Skeletal muscle tissue (tissue), 5 donors: ENCODE measurements at places on chromosomes 3 and 15. TPM values are rescaled to one million over a fixed set of nuclear protein-coding genes. Genes with fewer than 3 reads are reported as not detected.

PP2D1 gene
- not detected for total RNA-seq

PLSCR4 gene
- 21.9 TPM for total RNA-seq

ZPLD1 gene
- total RNA-seq, result not detected

TLR9 gene
- total RNA-seq, result not detected

SAMMSON gene
- under 0.01 TPM for total RNA-seq

CYP19A1 gene
- 0.52 TPM for total RNA-seq

NEK10 gene
- total RNA-seq, result 15.1 TPM

ACVR2B gene
- 17.7 TPM for total RNA-seq

ADGRG7 gene
- total RNA-seq, result not detected

NMD3 gene
- 62.6 TPM for total RNA-seq

ZNF662 gene
- 11.0 TPM for total RNA-seq

GABRR3 gene
- not detected for total RNA-seq

PKM gene
- total RNA-seq, result 769 TPM

ARL14 gene
- total RNA-seq, result not detected

SEMA6D gene
- total RNA-seq, result 26.6 TPM

MKRN2 gene
- 26.6 TPM for total RNA-seq

CPNE9 gene
- 0.52 TPM for total RNA-seq

DGKG gene
- total RNA-seq, result 2.6 TPM

IL12A gene
- total RNA-seq, result 0.52 TPM

ARL6IP5 gene
- 60.5 TPM for total RNA-seq

BLOC1S6 gene
- 30.8 TPM for total RNA-seq

PLSCR2 gene
- not detected for total RNA-seq

GRAMD1C gene
- 1.6 TPM for total RNA-seq

GABRA5 gene
- total RNA-seq, result 1.6 TPM

NCK1 gene
- 36.5 TPM for total RNA-seq

FAM81A gene
- total RNA-seq, result 0.52 TPM

TSEN2 gene
- 15.1 TPM for total RNA-seq

C3orf52 gene
- total RNA-seq, result 3.7 TPM

ERICH6 gene
- not detected for total RNA-seq

C3orf80 gene
- total RNA-seq, result not detected

ST8SIA2 gene
- total RNA-seq, result 7.8 TPM

NOX5 gene
- under 0.01 TPM for total RNA-seq

ATP13A4 gene
- 1.6 TPM for total RNA-seq

GASK1A gene
- 12.0 TPM for total RNA-seq

RTP1 gene
- not detected for total RNA-seq

CCDC32 gene
- total RNA-seq, result 11.0 TPM

ZNF80 gene
- not detected for total RNA-seq

ARPP21 gene
- total RNA-seq, result 54.3 TPM

RPL22L1 gene
- 28.7 TPM for total RNA-seq

GP9 gene
- total RNA-seq, result not detected

EIF2A gene
- total RNA-seq, result 195 TPM

NECTIN3 gene
- 39.1 TPM for total RNA-seq

ULK4 gene
- total RNA-seq, result 8.4 TPM

COL7A1 gene
- 2.1 TPM for total RNA-seq

ISLR gene
- 85.6 TPM for total RNA-seq

CFAP100 gene
- total RNA-seq, result not detected

CEP70 gene
- 64.7 TPM for total RNA-seq

C3orf85 gene
- not detected for total RNA-seq

SCAMP5 gene
- 1.6 TPM for total RNA-seq

MYZAP gene
- total RNA-seq, result 2.6 TPM

GOLGA8G gene
- not detected for total RNA-seq

PLOD2 gene
- total RNA-seq, result 22.4 TPM

PCLAF gene
- 12.0 TPM for total RNA-seq

FBXO40 gene
- 4.2 TPM for total RNA-seq

IQSEC1 gene
- 27.1 TPM for total RNA-seq

ADAMTSL3 gene
- 43.3 TPM for total RNA-seq
